ENCODE measurements at places on chromosomes 5 and 9.
A peak's percentile ranks its signal among the peaks of the same experiment; 100 is the strongest.

DNA sequence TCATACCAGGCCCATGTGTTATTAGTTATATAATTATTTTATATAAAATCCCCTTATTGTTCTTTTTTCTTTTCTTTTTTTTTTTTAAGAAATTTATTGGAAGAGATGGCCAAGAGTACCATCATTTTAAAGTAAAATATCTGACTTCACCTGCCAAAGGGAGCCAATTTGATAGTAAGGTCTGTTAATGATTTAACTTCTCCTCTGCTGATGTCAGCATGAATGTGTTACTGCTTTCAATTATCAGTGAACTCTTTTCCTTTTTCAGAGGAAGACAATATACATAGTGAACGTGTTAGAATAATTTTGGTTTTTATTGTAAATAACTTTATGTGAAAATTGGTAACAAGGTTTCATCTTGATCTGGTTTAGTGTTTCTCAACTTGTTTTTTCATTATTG is 409.6 kb downstream of the SH3GL2 start:
- DNase-seq, result no peak

DNA sequence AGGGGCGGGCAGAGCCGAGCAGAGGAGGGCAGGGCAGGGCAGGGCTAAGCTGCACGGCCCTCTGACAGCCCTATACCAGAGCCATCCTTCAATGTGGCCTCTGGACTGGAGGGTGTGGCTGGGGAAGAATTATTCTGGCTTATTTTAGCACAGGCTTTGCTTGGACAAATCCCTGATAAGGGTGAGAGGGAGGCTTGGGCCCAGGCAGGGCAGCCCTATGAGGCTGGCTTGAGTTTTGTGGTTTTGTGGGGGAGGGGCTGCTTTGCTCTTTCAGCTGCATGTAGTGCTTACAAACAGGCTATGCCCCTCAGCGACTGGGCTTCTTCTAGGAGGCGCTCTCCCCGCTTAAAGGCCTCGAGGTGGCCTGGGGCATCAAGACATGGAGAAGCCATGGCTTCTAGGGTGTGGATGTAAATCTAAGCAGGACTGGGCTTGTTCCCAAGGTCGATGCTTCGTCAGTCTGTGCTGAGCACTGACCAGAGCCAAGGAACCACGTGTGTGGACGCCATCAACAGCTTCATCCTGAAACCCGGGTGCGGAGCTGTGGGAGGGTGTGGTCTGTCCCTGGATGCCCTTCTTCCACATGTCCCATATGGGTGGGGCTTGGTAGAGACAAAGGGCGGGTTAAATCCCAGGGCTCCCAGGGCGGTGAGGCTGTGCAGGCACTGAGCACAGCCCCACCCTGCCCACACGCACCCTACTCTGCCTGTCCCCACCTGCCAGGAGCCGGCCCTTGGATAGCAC is 45.7 kb upstream of the IPPK start:
- DNase-seq, result no peak

GRCh38 chr9:98559561-98559960 is 149.2 kb downstream of the GABBR2 start:
- no peak for DNase-seq

- DNase-seq, result no peak
Measured at GRCh38 chr9:2354216-2354615, 267.4 kb upstream of the VLDLR start.

DNA sequence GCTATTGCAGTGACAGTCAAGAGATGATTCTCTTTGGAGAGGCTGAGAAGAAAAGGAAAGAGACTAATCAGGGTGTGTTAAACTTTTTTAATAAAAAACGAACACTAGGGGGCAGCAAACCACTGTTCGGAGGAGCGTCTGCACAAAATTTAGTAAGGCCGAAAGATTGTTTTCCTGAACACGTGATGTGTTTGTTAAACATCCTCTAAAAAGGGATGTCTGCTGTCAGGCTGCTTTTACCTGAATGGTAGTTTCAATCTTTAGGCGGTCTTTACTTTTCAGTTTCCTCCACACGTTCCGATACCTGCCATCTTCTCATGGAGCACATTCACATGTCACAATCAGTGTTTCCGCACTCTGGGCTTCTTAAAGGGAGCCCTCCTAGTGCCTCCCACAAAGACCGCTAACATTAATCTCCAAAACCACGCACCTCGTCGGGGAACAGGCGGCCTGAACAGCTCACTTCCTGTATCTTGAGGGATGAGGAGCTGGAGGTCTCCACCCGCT is 125.2 kb downstream of the GPBP1 start:
- peak; percentile 90 for DNase-seq

GRCh38 chr9:131946180-131946579 is 133.5 kb downstream of the MED27 start:
- no peak for DNase-seq

GRCh38 chr9:87674565-87675299 is 51.2 kb upstream of the CTSL start:
- no peak for DNase-seq

GRCh38 chr5:164679461-164679860 is 1174.0 kb downstream of the MAT2B start:
- no peak for DNase-seq

DNA sequence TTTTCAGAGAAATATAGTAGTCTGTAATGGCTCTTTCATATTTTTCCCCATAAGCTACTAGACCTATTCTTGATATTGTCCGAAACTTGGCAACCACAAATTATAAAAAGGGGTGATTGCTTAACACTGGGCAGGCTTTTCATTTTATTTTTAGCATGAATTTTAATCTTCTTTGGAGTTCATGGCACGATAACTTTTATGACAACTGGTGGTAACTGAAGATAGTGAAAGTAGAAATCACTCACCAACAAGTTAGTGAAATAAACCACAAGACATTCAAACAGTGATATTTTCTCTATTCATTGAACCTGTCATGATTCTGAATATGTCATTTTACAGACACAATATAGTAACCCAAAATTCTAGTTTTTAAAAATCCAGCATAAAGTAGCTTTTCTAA is 213.9 kb downstream of the PRDM9 start:
- no peak for DNase-seq

GRCh38 chr9:124624735-124624992 is 117.5 kb upstream of the NR5A1 start:
- no peak for DNase-seq

- DNase-seq, result no peak
Measured at GRCh38 chr9:37421914-37422288, 595 bp upstream of the GRHPR start.

DNA sequence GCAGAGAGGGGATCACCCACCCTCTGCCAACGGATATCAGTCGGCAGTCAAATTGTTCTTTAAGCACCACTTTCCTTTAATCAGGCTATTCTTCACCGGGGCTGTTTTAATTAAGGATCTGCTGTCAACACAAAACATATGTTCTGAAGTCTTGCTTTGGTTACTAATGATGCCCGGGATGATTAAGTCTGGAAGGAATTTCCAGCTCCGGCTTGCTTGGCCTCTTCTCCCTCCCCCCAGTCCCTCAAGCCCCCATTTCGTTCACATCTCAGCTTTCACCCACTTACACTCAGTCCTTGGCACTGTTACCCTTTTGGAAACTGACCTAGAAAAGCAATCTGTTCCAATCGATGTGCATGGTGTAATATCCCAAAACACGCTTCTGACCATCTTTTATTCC is 74.7 kb downstream of the MSX2 start:
- DNase-seq, result peak; percentile 55

- DNase-seq, result peak; percentile 22
Measured at GRCh38 chr5:89397096-89397495, 514.1 kb upstream of the MEF2C start.

- DNase-seq, result peak; percentile 72
Measured at GRCh38 chr9:81083854-81084512, 605.4 kb downstream of the TLE1 start.

DNA sequence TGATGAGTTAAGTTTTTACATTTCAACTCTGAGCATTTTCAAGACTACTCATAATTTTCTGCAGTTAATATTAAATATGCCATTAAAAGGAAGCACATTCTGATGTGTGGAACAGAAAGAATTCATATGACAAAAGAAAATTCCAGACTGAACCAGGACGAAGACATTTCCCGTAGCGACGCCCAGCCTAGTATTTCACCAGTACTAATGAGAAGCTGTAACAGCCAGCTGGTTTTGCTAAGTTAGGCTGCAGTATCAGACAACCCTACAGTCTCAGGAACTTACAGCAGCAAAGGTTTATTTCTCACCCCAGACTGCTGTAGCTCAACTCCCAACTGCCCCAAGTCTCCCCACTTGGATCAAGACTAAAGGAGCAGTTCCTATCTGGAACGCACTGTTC is 91.6 kb downstream of the TMEM174 start:
- DNase-seq, result no peak

- DNase-seq, result no peak
Measured at GRCh38 chr5:119390404-119390803, 34.6 kb downstream of the TNFAIP8 start.

DNA sequence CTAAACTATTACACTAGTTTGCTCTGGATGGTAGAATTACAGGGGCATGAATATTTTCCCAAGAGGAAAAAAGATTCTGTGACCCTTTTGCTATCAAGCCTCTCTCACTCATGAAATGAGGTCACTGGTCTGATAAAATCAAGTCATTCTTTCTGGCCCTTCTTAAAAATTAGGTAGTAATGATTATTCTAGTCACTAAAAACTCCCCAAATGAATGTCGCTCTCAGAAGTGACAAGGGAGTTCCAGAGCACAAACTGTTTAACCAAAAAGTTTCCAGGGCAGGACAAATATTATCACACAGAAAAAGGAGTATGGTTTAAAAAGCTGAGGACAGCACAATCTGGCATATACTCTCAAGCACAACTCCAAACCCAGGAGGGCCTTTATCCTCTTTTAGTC is 12.5 kb downstream of the ERMP1 start:
- no peak for DNase-seq

DNA sequence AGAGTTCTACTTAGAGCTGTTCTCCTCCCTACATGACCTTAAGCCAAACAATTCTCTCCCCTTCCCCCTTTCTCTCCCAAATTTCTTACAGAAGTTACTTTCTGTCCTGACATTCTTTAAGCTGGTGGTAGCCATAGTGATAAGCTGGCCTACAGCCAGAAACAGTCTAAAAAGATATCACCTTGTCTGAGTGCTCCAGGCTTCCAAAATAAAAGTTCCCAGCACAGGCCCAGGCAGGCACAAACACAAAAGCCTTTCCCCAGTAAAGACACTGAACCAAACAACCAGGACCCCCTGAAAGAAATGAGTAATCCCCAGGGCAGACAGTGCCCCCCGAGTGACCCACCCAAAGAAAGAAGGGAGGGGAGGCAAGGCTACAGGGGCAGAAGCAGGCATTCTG is 19.2 kb downstream of the SIL1 start:
- DNase-seq, result no peak

DNA sequence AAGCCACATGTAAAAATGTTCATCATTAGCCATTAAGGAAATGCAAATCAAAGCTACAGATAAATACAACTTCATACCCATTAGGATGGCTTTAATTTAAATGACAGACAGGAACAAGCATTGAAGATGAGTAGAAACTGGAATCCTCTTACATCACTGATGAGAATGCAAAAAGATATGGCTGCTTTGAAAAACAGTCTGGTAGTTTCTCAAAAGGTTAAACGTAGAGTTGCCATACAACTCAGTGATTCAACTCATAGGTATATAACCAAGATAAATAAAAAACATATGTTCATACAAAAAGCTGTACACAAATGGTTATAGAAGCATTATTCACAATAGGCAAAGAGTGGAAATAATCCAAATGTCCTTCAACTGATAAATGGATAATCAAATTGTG is 228.8 kb upstream of the ZNF462 start:
- DNase-seq, result no peak

DNA sequence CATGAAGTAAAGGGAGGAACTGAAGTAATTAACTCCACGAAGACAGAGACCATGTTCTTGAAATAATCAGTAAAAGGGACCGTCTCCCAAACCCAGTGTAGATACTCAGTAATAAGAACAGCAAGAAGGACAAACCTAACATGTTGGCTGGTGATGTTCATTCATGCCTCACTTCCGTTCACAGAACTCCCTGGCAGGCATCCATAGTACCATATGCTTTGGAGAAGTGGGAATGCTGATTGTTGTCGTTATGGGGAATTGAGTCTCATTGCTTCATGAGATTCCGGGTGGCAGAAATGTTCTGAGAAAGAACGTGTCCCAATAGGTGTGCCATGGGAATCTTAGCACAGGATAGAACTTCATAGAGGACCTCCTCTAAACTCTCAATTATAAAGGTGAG is 452.3 kb downstream of the ZSWIM6 start:
- peak; percentile 20 for DNase-seq

- DNase-seq, result no peak
Measured at GRCh38 chr9:2810420-2811075, 33.3 kb downstream of the PUM3 start.

DNA sequence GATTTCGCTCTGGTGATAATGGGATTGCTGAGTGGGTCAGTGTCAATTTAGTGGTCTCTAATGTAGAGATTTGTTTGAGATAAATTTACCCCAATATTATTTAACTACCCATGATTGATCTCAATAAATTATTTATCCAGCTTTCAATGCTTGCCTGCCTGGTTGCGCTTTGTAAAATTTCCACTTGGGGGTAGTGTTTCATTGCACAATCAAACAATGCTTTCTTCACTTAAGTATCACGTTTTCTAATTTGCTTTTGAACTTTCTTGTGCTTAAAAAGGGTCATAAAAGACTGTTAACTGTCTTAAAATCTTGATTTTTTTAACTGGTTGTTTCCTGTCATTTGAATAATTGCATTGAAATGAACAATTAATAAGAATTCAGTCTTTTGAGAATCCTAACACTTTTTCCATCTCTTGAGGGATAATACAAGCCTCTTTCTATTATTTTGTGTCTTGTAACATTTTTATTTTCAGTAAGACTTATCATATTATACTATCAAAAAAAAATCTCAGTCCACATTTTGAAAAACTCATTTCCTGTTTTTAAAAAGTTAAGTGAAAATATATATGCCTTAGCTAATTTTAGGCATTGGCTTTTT is 18.7 kb downstream of the HSD17B4 start:
- peak; percentile 67 for DNase-seq

DNA sequence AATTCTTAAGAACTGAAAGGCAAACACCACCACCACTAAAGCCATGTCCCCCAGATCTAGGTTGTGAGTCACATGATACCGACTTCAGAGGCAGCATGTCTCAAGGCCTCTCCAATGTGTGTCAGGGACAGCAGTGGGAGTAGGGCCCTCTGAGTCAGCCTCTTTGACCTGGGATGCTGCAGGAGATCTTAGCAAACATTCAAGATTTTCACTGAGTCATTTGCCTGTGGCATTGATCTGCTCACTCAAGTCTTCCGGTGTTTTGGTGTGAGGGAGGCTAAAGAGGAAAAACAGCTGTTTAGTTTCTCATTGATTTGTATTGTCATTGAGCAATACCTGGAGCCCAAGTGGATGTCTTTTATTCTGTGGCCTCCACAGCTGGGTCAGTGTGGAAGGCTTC is 36.1 kb downstream of the TMC1 start:
- DNase-seq, result peak; percentile 98

DNA sequence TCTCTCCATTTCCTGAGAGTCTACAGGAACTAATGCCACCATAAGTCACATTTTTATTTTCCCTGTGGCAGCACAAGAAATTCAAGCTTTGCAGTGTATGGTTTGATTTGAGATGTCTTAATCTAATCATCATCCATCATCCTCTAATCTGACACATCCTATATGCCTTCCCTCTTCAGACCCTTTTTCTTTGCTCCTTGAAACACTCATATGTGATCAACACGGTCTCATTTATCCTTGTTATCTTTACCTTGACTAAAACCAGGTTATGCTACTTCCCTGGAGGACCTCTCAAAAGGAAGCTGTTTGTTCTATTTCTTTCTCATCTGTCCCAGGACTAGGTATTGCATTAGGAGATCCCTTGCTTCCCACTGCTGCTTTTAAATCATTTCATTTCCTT is 146.9 kb upstream of the MRPS30 start:
- DNase-seq, result no peak

- no peak for DNase-seq
Measured at GRCh38 chr5:88664645-88665044, 218.3 kb downstream of the MEF2C start.

- DNase-seq, result no peak
Measured at GRCh38 chr5:124719113-124719967, 27.1 kb downstream of the ZNF608 start.

All from foreskin fibroblast (primary cell).